Epithelial cell of proximal tubule (primary cell): ENCODE measurements at places on chromosomes 6 and 20.

GRCh38 chr6:90271831-90272230 is 24.8 kb downstream of the BACH2 start:
- DNase-seq, result no peak

DNA sequence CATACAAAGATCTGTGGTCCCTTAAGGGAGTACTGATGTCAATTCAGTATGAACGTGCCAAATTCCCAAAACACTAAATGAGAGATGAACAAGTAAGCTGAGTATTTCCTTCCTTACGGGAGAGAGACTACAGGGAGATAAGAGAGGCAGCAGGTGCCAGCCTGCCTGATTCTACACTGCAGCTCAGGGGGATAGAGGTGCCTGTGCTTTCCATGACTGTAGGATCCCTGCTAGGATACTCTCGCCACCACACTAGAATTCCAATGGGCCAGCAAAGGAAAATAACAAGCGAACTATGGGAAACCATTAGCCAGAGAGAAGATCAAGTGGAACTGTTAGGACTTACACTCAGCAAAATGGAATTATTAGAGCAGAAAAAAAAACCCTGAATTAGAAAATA is 198.5 kb upstream of the BTBD3 start:
- no peak for DNase-seq

- no peak for DNase-seq
Measured at GRCh38 chr6:164967102-164967501, 342.3 kb downstream of the C6orf118 start.

DNA sequence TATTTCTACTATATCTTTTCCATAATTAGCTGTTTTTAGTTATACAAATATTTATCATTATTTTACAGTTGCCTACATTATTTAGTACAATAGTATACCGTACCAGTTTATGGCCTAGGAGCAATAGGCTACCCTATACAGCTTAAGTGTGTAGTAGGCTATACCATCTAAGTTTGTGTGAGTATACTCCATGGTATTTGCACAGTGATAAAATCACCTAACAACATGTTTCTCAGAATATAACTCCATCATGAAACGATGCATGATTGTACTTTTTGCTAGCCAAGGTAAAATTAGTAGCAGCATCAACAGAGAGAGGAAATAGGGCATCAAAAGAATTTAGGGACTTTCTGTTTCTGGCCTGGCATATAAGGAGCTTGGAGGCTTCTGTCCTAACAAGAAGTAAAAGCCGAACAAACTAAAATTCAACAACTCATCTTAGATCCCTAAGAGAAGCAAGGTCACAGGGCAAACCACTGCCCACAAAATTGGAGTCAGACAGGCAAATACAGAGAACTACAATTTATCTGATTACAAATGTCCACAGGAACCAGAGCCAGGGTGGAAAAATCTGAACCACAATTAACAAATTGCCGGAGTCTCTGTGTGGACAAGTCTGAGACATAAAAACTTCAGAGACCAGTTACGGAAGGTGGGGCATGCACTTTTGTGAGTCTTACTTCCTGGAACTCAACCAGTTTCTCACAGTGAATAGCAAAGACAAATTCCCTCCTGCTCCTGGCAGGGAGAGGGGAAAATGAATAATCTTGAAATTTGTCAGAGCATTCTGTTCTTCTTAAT is 671.4 kb downstream of the RFPL4B start:
- DNase-seq, result no peak

- DNase-seq, result no peak
Measured at GRCh38 chr6:53142810-53143209, 5.8 kb downstream of the GCM1 start.
